ENCODE measurements at places on chromosomes 5 and 9. TPM values are rescaled to one million over a fixed set of nuclear protein-coding genes. Genes with fewer than 3 reads are reported as not detected.
A peak's percentile ranks its signal among the peaks of the same experiment; 100 is the strongest.

SPATA6L gene
- total RNA-seq, result 0.78 TPM

GRCh38 chr5:151745071-151745705 lies 13.2 kb downstream of the ATOX1 start:
- H3K27ac ChIP-seq, result peak overlapping the region; percentile 86
- peak; percentile 85 for DNase-seq
- H3K4me3 ChIP-seq, result peak overlapping the region; percentile 81
- H3K27me3 ChIP-seq, result no peaks in the 10 kb centered on the region
- peaks cover 42% of the 10 kb centered on the region for H3K4me1 ChIP-seq

GRCh38 chr5:129905473-129906176 lies 1.4 kb downstream of the CHSY3 start:
- no peak for DNase-seq
- H3K27ac ChIP-seq, result no peak overlapping the region
- peaks cover 14% of the 10 kb centered on the region for H3K36me3 ChIP-seq
- peaks cover 17% of the 10 kb centered on the region for H3K4me1 ChIP-seq

- no peak overlapping the region for H3K27ac ChIP-seq
- H3K36me3 ChIP-seq, result peaks cover 20% of the 10 kb centered on the region
- no peaks in the 10 kb centered on the region for H3K27me3 ChIP-seq
- DNase-seq, result no peak
- H3K4me3 ChIP-seq, result no peak overlapping the region
Observed at GRCh38 chr5:32165597-32165996, 8.5 kb downstream of the GOLPH3 start.

DNA sequence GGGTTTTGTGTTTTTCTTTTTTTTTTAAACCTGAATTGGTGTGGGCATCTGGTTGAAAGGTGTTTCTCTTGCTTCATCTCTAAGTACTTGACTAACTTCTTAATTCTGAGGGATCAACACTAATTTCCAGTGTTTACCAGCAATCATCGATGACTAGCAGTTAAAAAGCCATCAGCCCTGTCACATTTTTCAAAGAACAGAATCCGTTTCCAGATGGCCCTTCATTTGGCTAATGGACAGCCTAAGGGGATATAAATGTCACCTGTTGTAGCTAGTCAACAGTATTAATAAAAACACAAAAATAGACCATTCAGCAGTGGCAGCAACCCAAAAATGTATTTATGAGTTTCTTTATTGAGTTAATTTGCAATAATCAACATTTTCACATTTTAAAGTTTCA lies 1076.5 kb downstream of the MAT2B start:
- no peak for DNase-seq
- no peak overlapping the region for H3K4me3 ChIP-seq
- no peaks in the 10 kb centered on the region for H3K36me3 ChIP-seq
- no peaks in the 10 kb centered on the region for H3K4me1 ChIP-seq

DNA sequence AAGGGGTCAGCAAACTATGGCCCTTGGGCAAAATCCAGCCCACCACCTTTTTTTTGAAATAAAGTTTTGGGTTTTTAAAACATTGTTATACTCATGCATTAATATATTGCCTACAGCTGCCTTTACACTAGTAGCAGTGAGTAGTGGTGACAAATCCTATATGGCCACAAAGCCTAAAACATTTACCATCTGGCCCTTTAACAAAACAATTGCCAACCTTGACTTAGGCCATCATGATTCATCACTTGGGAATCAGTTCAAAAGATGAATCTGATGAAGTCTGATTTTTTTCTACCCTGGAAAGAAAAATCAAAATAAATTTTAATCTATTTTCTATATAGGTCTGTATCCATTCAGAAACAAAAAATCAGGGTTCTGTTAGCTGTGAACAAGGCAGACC lies 484.9 kb downstream of the BNC2 start:
- peaks cover 10% of the 10 kb centered on the region for H3K27me3 ChIP-seq
- no peak overlapping the region for H3K27ac ChIP-seq
- H3K36me3 ChIP-seq, result peaks cover 5% of the 10 kb centered on the region
- no peak overlapping the region for H3K4me3 ChIP-seq

DNA sequence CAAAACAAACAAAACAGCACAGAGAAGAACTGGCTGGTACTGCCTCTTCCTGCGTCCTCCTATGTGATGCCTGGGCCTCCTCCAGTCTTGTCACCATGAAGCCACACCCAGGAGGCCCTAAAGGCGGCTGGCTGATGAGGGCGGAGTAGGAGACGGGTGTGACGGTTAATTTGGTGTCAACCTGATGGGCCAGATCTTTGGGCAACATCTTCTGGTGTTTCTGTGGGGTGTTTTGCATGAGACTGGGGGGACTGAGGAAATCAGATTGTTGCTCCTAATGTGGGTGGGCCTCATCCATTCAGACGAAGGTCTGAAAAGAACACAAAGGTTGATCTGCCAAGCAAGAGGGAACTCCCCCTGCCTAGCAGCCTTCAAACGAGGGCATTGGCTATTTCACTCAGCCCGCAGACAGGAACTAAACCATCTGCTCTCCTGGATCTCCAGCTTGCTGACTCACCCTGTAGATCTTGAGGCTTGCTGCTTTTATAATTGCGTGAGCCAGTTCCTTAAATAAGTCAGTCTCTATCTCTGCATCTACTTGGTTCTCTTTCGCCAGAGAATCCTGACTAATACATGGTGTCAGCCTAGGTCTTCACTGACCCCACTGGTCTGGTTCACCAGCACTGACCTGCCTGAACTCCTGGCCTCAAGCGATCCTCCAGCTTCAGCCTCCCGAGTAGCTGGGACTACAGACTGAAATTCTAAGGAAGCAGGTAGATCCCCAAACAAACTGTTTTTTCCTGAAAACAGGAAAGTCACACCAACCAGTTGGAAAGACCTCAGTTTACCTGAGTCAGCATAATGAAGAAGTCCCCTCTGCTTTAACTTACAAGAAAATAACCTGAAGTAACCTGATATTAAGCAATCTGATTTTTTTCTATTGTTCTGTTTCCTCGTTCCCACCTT lies 12.8 kb upstream of the ZFP62 start:
- no peaks in the 10 kb centered on the region for H3K36me3 ChIP-seq
- H3K4me1 ChIP-seq, result no peaks in the 10 kb centered on the region
- no peak for DNase-seq

ENTREP1 gene
- not detected for total RNA-seq

DNA sequence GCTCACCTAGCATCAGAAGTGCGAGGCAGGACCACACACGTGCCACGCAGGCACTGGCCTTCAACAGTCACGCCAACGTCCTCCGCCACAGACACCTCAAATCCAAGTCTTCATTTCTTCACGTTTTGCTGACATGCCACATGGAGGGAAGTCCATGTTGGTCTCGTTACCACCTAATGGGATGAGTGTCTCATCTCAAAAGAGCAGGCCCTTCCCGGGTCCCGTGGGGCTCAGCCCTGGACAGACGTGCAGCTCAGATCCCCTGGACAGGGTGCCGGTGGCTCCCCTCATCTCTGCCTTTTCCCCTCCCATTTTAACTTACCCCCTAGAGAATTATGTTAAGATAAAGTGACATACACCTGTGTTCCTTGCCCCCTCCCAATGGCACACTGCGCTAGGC lies 76.8 kb downstream of the MRPL36 start:
- H3K36me3 ChIP-seq, result peaks cover 16% of the 10 kb centered on the region
- H3K4me1 ChIP-seq, result no peaks in the 10 kb centered on the region
- H3K4me3 ChIP-seq, result no peak overlapping the region
- no peak overlapping the region for H3K27ac ChIP-seq
- DNase-seq, result no peak
- H3K27me3 ChIP-seq, result peaks cover 19% of the 10 kb centered on the region

- no peak for DNase-seq
- no peaks in the 10 kb centered on the region for H3K4me1 ChIP-seq
- no peaks in the 10 kb centered on the region for H3K36me3 ChIP-seq
- no peak overlapping the region for H3K27ac ChIP-seq
- H3K4me3 ChIP-seq, result no peak overlapping the region
- no peaks in the 10 kb centered on the region for H3K27me3 ChIP-seq
Observed at GRCh38 chr9:137372693-137373610, 50.0 kb downstream of the EXD3 start.

DNA sequence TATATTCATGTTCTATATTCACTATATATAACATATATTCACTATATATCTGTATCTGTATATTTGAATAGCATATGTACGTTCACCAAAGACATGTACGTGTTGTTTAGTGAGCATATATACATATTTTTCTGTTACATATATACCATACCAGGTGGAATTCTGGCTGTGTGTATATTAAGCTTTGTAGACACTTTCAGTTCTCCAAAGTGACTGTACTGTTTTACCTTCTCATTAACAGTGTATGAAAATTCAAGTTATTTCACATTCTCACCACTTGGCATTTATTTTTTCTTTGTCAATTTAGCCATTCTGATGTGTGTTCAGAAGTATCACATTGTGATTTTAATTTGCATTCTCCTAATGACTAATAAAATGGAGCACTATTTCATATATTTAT lies 52.2 kb downstream of the DROSHA start:
- peaks cover 22% of the 10 kb centered on the region for H3K36me3 ChIP-seq
- no peak overlapping the region for H3K4me3 ChIP-seq
- H3K4me1 ChIP-seq, result no peaks in the 10 kb centered on the region
- no peaks in the 10 kb centered on the region for H3K27me3 ChIP-seq
- DNase-seq, result no peak
- no peak overlapping the region for H3K27ac ChIP-seq

DNA sequence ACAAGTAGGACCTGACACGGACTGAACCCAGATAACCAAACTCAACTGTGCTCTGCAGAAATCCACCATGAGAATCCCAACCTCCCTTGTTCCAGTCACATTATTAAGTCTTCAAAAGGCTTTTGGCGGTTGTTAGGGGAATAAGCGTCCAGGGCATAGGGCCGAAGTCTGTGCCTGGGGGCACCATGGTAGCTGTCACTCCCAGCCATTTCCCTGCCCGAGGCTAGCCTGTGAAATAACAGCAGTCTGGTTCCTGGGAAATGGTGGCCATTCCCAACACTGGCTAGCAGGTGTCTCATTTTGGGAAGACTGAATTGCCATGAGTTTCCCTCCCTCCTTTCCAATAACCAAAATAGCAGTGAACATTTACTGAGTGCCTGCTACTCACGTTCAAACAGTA lies 122.2 kb downstream of the CRB2 start:
- H3K27ac ChIP-seq, result no peak overlapping the region
- no peaks in the 10 kb centered on the region for H3K36me3 ChIP-seq
- no peaks in the 10 kb centered on the region for H3K27me3 ChIP-seq
- DNase-seq, result no peak
- H3K4me3 ChIP-seq, result no peak overlapping the region
- H3K4me1 ChIP-seq, result no peaks in the 10 kb centered on the region
